Astrocyte of the cerebellum (primary cell): ENCODE measurements at places on chromosomes 2 and 18.
A peak's percentile ranks its signal among the peaks of the same experiment; 100 is the strongest.

DNA sequence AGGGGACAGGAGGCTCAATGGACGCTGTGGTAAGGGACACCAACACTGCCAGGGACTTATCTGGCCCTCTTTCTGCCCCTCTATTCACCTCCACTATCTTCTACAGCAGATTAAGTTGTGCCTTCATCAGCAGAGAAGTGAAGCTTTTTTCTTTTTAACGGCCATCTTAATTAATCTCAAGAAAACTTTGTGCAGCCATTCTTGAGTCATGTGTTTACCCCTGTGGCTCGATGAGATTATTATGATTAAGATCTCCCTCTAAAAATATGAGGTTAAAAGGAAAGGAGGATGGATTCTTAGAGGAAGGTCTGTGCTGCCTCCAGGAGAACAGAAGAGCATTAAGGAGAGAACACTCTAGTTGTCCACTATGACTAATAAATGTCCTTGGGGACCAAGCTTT, 32.4 kb upstream of the DSC1 start:
- no peak for DNase-seq

GRCh38 chr18:78875016-78875777, 104.4 kb upstream of the SALL3 start:
- no peak for DNase-seq

DNA sequence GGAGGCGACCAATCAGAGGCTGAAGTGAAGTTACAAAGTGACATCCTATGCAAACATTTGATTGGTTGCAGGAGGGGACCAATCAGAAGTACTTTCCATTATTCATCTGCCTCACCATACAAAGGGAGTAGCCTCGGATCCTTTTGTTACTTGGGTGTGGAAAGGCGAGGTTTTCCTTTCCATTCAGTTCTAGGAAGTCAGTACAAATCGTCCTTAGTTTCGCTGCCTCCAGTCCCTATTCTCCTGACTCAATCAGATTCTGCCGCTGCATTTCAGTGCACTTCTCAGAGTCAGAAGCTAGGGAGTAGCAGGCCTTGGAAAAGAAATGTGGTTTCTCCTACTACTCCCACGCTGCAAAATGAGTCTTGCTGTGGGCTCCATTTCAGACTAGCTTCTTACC, 149.4 kb downstream of the DTNA start:
- DNase-seq, result no peak

DNA sequence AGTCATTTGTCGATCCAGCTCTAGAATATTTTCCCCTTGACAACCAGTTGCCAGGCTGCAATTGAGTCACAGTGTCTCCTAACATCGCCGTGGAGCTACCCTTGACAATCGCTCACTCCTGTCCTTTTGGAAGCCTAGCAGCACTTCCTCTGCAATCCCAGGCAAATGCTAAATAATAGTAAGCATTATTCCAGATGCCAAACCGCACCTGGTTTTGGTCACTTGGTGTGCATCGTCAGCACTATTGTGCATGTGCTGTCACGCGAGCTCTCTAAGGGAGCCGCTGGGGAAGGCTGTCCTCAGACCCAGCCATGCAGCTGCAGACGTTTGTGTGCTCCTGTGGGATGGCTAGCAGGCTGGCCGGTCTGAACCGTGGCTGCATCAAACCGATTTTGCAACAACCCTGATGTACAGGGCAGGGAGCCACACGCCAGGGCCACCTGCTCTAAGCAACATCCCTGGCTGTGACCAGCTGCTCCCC, 549.5 kb upstream of the ID2 start:
- peak; percentile 54 for DNase-seq

DNA sequence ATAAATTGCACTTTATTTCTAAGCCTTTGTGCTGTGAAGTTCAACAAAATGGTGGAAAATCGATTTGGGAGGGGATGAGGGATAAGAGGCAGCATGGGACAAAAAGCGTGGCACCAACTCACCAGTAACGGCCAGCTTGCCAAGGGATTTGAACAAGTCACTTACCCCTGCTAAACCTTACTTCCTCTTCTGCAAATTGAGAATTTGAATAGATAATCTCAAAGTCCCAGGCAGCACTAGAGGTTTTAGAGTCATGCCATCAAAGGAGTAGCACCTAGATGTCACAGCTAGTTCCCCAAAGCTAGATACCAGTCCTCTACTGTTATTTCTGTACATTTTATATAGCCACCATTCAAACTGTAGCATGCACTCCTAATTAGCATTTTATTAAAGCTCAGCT, 83.7 kb upstream of the VRK2 start:
- DNase-seq, result no peak

- no peak for DNase-seq
Observed at GRCh38 chr2:69089266-69089665, 76.3 kb downstream of the ANTXR1 start.

- DNase-seq, result peak; percentile 16
Observed at GRCh38 chr2:11744631-11745394, 1.6 kb upstream of the LPIN1 start.

GRCh38 chr2:12675801-12676200, 40.9 kb upstream of the TRIB2 start:
- no peak for DNase-seq

- DNase-seq, result no peak
Observed at GRCh38 chr2:119306196-119306590, 60.4 kb downstream of the C2orf76 start.

DNA sequence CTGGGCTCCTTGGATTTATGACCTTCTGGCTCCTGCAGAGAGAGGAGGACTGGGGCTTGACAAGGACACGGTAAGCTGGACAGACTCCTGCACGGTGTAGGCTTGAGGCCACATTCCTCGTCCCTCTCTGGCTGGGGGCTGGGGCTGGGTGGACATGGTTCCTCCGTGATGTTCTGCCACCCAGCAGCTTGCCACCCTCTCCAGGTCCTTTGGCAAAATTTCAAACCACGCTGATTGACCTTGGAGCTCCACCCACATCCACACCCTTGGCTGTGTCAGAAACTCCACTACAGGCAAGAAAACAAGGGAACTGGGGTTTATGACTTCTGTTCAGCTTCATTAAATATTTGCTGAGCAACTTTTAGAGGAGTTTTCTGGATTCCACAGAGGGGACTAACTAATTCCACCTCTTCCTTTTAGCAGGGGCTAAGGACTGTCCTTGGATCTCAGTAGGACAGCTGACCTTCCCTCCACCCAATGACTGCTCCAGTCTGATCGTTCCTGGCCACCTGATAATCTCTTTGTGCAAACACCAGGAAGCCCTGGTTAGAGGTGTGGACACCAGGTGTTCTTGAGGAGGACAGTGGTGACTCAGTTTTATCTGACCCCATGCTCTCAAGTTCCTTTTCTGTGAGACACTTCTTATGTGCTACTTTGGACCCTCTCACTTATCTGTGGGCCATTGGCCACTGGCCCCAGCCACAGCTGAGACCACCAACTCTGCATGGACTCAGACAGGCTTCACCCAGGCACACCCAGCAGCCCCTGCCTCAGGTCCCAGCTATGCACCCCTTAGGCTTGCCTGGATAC, 29.3 kb downstream of the GPR55 start:
- no peak for DNase-seq

- no peak for DNase-seq
Observed at GRCh38 chr2:5690718-5691220, 1.4 kb upstream of the SOX11 start.

DNA sequence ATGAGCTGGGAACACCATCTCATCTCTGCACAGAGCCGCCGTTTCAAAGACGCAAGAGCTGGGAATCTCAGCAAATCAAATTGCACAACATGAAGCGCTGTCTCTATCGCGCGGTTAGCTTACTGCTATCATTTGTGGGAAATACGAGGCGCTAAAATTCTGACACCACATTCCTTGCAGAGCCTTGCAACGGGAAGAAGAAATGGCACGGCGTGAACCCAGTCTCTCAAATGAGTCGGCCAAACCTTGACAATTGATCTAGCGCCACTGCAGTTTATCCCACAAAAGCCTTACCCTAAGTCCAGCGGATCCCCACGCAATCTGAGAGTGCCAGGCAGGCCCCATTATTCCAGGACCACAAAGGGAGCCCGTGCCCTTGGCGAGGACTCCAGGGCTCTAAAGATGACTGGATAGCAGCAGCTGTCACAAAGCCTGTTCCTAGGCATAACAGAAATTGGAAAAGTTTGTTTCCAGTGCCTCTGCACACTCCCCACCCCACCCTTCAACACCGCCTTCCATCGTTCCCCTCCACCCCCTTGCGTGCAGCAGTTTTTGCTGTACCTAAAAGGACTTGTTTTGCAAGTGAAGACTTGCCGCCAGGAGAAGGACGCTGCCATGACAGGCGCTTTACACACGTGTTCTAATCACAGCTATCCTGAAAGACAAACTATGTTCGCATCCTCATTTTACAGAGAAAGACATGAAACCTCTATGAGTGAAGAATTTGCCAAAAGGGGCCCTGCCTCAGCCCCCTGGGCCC, 252.4 kb downstream of the EIPR1 start:
- DNase-seq, result no peak

- DNase-seq, result no peak
Observed at GRCh38 chr2:216086207-216086893, 4.6 kb downstream of the TMEM169 start.

DNA sequence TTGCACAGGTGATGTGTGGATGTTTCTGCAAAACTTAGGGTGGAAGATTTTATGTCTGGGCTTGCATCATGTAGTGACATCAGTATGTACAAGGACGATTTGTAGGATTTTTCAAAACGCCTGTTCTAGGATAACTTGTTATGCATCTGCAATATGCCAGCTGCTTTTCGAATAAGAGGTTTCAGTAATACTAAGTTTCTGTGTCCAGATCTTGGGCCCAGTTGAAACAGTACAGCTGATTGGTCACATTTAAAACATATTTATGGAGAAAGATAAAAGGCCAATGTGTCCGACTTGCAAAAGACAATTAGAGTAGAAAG, 1.2 kb downstream of the PTPN4 start:
- DNase-seq, result no peak

DNA sequence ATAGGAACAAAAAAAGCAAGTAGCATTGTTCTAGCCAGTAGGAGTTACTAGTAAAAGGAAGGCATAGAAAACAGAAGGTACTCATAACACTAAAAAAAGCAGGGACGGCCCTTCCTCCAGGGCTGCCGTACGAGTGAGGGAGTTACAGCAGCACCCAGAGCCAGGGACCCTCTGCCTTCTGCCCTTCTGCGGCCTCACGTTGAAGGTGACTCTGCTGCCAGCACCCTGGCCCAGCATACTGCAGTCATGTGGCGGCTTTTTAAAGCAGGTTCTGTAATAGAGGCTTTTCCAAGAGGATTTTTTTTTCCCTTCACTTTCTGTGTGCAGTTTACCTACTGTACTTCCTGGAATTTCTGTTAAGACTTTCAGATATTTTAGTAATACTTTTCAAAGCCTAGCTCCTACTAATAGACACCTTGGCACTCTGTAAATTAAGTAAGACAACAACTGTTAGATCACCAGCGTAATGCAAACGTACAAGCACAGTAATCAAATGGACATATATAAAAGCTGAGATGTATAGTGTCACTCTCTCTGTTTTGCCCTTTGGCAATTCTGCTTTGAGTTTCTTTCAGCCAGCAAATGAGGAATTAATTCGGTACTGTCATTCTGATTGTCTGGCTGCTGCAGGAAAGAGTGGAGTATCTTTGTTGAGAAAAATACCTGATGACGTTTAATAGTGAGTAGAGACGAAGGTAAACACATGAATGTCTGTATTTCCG, 161.5 kb downstream of the PTGR3 start:
- DNase-seq, result no peak

DNA sequence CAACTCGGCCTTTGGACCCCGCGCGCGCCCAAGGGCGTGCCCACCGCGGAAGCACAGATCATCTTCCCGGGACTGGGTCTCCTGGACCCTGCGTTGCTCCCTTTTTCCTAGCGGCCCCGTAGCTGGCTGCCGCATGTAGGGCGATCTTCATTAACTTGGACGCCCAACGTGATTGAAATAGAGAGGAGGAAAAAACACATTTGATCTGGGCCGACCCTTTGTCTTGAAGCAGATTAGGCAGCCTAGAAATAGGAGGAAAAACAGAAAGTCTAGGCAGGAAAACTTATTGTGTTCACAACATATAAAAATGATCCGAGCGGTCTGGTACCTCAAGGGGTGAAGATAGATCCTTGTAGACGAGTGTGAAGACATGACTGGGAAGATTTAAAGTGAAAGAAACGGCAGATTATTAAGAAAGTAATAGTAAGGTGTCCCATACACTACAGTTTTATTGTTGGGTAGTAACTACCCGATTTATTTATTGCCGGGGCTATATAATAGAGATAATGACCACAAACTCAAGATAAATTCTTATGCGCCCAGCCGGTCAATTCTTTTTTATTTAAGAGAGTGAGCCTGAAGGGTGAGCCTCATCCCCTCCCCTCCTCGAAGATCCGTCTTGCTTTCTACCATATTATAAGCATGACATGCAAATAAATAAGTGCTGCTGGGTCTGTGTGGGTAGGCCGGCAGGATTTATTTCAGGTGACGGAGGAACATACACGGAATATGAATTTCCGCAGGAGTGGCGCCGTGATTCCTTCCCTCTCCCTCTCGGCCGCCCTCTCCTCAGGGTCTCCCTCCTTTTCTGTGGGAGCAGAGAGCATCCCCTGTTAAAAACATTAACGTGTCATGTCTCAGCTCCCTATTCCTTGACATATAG, 147.4 kb downstream of the MEIS1 start:
- DNase-seq, result no peak

- DNase-seq, result no peak
Observed at GRCh38 chr2:112805542-112805941, 21.2 kb upstream of the IL1A start.

DNA sequence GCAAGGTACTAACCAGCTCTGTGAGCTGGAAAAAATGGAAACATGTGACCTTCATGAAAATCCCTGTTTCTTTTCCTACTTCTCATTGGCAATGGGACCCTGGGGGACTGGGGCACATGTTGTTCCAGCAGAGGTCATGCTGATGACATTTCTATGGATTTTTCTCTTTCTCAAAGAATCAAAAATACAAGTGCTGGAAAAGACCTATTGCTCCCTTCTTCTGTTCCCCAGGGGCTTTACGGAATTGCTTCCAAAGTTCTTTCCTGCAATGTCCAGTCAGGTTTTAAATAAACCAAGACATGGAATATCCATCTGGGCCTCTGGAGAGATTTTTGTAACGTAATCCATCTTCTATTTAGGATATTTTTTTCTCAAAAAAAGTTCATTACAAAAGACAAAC, 1006.1 kb upstream of the CELF4 start:
- no peak for DNase-seq

GRCh38 chr2:137939026-137939425, 25.2 kb upstream of the HNMT start:
- no peak for DNase-seq

GRCh38 chr2:12064153-12064552, 317.7 kb downstream of the LPIN1 start:
- no peak for DNase-seq

DNA sequence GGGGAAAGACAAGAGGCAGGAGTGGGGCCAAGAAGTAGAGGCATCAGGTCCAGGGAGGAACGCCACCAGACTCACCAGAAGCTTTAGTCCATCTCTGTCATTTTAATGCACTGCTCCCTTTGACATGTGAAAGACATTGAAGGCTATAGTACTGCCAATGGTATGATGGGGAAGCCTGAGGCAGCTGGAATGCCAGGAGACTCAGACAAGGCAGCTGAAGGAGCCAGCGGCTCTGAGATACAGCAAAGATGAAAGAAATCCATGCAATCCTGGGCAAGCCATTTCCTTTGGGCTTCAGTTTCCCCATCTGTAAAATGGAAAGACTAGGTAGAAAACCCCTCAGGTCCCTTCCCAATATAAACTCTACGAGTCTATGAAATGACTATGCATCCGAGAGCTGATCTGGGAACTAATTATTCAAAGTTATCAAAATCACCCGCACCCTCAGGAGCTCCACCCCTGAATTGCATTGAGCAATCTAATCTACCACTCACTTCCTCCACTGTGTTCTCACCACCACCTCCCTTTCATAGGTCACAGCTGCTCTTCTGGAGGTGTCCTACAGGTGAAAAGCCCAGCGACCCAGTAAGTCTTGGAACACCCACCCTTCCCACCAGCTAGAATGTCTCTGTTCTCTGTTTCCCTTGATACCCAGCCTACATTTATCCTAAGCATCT, 3.1 kb downstream of the CXCR2 start:
- DNase-seq, result no peak
